SW480 (cell line): ENCODE measurements at places on chromosomes 12 and 14.

- DNase-seq = no peak
Observed at GRCh38 chr14:74664717-74665116, 48.2 kb downstream of the AREL1 start.

DNA sequence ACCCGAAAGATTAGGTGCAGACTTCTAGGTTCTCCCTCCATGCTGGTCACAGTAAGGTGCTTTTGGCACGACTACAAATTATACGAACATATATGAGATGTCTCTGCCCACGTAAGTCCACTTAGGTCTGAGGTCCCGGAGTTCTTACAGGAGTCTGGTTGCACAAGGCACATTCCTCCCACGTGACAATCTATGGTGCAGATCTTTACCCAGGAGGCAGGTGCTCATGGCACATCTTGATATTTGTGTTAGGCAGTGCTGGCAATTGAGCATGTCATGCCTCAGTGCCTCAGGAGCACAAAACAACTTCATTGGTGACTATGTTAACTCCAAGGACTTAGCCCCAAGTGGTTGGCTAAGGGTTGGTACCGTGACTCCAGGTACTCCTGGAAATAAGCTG, 92.0 kb upstream of the AMN1 start:
- no peak for DNase-seq

- DNase-seq = no peak
Observed at GRCh38 chr12:1598757-1599156, 4.4 kb upstream of the FBXL14 start.

DNA sequence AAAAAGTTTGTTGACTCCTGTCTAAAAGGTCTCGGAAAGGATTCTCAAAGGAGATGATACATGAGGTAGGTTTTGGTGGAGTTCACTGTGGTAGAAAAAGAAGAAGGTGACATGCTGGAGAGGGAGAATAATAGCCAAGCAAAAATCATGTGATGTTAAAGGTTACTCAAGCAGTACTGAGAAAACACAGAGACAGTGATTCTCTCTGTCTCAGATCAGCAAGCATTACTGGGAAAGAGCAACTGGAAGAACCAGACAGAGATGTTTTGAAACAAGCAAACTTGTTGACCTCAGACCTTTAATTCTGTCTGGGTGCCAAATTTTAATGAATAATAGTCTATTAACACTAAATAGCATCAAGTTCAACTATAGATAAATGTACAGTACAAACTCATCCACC, 183.5 kb upstream of the PLEKHG7 start:
- no peak for DNase-seq

- DNase-seq = no peak
Observed at GRCh38 chr12:49976557-49976956, 3.8 kb downstream of the AQP6 start.

DNA sequence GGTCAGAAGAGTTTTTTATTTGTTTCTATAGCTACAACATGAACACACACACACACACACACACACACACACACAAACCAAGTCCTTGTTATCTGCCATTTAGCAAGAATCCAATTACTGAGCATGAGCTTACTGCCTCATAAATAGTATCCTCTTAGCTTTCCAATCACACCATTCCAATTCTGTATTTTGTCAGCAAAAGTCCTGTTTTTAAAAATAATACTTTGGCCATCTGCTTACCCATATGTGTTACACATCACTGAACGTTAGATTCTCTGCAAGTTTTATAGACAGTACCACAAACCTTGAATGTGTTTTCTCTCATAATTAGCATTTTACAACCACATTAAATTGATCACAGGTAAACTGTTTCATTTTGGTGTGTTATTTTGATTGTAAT, 1905.4 kb upstream of the FLRT2 start:
- no peak for DNase-seq

GRCh38 chr12:103827911-103828391, 13.1 kb downstream of the NT5DC3 start:
- DNase-seq = no peak

- no peak for DNase-seq
Observed at GRCh38 chr12:62738105-62738504, 196.8 kb downstream of the PPM1H start.

DNA sequence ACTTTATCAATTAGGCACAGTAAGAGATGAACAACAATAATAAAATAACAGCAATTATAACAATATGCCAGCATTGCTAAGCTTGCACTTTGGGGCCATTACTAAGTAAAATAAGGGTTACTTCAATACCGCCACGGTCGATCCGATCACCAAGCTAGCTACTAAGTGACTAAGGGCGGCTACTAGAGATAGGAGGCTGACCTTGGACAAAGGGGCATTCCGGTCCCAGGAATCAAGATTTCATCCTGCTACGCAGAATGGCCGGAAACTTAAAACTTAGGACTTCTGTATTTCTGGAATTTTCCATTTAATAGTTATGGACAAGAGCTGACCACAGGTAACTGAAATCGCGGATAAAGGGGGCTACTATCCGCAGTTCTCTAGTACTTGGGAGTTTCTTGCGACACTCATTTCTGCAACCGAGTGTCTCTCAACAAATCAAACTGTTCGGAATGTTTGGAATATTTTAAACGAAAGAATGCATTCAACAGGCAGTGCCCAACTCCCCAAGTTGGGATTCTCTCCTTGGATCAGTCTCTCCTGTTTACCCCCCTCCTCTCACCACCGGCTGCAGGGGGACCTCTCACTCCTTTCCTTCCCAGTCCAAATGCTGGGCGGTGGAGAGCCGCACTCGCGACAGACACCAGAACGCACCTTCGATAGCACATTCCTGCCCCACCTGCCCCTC, 650 bp downstream of the HEBP1 start:
- DNase-seq = no peak

- no peak for DNase-seq
Observed at GRCh38 chr12:18457362-18457761, 196.0 kb downstream of the PIK3C2G start.

GRCh38 chr12:92027701-92028440, 117.8 kb downstream of the BTG1 start:
- DNase-seq = no peak

- no peak for DNase-seq
Observed at GRCh38 chr12:48446161-48446776, 26.1 kb upstream of the ANP32D start.

DNA sequence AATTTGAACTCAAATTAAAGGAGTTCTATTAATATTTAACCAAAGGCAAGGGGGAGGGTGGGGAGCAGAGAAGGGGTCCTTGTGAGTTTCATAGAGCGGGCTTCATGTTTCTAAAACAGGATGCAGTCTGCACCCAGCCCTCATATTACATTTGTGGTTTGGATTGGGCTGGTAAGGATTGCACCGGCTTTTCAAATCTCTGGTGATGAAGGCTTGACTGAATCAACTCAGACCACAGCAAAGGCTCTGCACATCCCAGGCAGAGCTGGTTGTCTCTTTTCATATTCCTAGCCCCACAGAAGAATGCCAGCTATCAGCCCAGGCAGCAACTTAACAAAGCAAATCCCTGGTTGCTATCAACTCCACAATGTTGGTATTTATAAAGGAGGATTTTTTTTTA, 1221.4 kb downstream of the VRK1 start:
- peak; percentile 33 for DNase-seq

DNA sequence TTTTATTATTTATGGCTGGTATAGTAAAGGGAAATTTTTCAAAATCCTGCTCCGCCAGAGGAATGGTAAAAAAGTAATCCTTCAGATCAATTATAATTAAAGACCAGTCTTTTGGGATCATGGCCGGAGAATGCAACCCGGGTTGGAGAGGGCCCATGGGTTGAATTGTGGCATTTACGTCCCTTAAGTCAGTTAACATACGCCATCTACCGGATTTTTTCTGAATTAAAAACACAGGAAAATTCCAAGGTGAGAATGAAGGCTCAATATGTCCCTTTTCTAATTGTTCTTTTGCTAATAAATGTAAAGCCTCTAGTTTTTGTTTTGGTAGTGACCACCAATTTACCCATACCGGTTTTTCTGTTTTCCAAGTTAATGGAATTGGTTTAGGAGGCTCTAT, 602.8 kb downstream of the ALG10 start:
- DNase-seq = peak; percentile 40

GRCh38 chr12:103803847-103804246, 37.2 kb downstream of the NT5DC3 start:
- no peak for DNase-seq
